Myocyte (in vitro differentiated cells): ENCODE measurements at places on chromosomes 12 and 14.

DNA sequence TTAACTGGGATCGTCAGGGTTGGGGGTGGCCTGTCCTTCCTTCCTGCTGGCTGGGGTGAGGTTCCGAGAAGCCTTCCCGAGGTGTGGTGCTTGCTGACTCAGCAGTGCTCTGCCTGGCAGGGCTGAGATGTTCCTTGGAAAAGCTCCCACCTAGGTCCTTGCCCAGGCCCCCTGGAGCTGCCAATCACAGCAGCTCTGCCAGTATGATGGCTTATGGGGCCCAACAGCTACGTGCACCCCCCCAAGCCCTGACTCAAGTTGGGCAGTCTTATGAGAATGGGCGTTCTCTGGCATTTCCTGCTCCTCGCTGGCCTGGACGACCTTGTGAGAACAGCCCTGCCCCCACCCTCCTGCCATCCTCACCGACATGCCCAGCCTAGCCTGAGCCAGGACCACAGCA, 292.2 kb upstream of the CRY1 start:
- no peak for DNase-seq

- no peak for DNase-seq
Measured at GRCh38 chr14:84144166-84144565, 1385.8 kb upstream of the FLRT2 start.

- DNase-seq, result no peak
Measured at GRCh38 chr14:90604356-90604755, 207.5 kb downstream of the CALM1 start.

- DNase-seq, result no peak
Measured at GRCh38 chr12:19938031-19938430, 430.3 kb upstream of the PDE3A start.

DNA sequence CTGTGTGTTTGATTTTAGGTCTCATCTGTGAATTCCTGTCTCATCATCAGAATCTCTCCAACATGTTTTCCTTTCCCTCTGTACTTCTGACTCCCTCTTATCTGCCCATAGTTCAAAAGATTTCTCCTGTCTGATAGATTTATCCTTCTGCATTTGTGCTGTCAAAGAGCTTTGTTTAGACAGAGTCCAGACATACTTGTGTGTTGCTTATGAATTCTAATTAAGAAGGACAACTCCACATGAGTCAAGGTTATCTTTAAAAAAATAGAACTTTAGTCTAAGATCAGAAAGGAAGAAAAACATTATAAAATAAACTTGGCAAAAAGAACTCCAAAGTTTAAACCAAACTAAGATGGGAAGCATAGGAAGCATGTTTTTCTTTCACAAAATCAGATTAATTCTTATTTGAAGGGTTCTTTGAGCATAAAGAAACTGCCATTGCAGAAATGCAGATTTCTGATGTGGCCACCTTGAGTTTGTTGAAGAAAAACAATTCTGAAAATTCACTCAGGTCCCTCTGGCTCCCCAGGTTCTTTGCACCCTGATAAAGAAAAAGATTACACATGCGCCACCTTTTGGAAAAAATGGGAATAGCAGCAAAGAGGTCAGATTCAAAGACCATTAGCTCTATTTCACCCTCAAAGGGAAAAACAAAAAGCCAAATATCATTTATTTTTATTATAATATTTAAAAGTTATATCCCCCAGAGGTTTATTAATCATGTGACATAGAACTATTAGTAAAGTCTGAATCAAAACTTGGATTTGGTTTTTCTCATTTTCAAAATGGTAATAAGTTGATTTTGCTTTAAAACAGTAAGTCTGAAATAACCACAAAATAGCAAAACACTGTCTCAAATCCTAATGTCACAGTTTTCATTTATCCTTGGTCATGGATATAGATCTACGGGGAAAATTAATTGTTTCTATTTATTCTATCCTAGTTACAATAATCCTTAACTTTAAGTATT, 143.7 kb upstream of the DCN start:
- peak; percentile 91 for DNase-seq

- peak; percentile 75 for DNase-seq
Measured at GRCh38 chr12:71938728-71939385, at the start of gene TPH2. TSS of gene TPH2 (plus strand) at chr12:71938845. CDS start at chr12:71938987, 142 bp downstream.
